ENCODE measurements at places on chromosomes 11 and 22. TPM values are rescaled to one million over a fixed set of nuclear protein-coding genes. Genes with fewer than 3 reads are reported as not detected.

DNA sequence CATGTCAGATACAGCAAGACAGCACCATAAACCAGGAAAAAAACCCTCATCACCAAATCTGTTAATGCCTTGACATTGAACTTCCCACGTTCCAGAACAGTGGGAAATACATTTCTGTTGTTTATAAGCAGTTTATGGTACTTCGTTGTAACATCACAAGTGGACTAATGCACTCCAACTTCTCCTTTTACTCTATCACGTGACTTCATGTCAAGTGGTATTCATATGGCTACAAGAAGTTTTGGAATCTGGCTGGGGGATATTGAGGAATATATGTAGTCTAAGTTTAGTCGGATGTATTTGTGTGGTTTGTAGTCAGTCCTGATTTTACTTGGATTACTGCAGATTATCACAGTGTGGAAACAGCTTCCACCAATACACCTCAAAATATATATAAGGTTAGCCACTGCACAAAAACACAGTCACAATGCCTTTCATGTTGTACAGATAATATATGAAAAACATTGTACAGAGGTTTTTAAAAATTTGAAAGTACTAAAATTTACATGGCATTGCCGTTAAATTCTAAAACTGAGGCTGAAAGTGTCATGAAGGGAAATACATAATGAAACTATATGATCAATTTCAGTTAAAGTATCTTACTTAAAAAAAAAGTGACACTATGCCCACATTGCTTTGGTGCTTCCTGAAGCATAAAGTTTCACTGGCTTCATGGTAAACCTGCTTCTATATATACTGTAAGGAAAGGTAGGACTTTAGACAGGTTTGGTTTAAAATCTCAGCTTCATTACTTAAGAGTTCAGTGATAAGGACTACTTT is 134.1 kb downstream of the CASP12 start:
- no peak for DNase-seq

DNA sequence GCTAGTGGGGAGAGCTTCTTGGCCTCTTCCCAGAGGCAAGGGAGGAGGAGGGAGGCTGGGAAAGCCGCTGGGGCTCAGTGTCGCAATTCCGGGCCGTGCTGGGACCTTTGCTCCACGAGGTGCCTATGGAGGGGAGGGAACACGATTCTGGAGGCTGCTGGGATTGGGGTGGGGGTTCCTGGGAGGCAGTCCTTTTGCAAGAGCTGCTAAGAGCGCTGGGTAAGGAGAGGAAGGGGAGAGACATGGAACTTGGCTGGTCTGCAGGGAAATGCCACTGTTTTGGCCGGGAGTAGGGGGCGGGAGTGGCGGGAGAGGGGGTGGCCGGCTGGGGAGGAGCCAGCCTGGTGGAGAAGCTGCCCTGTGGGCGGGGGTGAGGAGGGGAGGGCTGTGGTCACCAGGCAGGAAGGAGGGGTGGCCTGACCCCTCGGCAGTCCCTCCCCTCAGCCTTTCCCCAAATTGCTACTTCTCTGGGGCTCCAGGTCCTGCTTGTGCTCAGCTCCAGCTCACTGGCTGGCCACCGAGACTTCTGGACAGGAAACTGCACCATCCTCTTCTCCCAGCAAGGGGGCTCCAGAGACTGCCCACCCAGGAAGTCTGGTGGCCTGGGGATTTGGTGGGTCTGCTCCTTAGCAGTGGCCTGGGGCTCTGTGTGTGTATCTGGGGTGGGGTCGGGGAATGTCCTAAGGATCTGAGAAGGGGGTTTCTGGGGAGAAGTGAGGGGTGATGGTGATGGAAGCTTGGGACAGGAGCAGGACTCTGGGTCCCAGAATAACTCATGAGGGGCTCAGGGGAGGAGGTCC is at the start of gene NR1H3:
Gene NR1H3 (plus strand): TSS at position 480 of the 800 bp plus-strand sequence. CDS start 1,221 bp downstream, outside the sequence.
- no peak for DNase-seq

DNA sequence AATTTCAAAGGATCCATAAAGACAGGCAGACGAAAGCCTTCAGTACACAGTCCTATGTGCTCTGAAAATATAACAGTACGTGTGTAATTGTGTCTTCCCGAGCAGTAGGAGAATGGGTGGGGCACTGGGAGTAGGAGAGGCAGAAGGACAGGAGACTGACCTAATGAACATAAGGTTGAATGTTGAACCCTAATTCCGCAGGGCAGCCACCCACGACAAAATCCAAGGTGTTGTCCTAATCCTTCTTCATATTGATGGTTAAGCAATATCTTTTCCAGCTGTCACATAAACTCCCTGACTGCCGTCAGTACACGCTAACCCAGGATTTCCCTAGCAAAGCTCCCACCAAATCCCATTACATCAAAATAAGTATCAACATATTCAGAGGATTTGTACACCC is 34.5 kb downstream of the SPATA19 start:
- no peak for DNase-seq

DNA sequence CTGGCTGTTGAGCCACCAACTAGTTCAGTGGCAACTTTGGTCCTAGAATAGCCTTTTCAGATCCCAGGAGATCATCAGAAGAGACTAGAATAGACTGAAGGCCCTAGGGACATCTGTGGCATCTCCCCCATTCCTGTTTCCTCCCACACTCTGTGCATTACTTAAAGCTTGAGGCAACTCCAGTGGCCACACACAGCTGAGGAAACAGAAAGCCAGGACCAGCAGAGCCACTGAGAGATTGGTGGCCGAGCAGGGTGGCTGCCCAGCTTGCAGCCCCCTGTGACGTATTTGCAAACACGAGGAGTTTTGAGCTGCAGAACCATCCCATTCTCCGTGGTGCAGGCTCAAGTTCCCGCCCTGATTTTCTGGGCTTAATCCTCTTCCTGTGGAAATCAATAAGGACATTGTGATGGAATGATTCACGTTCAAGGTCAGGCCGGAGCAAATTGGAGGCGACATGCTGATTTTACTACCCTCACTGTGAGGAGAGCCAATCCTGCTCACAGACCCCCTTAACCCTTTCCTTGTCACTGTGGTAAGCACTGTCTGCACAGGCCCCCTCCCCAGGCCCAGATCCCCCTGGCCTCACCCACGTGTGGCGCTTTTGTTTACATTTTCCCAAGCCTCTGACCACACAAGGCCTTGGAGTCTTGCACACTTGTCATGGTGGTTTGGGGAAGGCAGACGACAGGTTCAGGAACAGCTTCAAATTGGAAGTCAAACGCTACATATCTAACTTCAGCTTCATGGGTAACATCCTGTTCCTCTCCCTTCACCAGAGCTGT is 69.1 kb upstream of the MYOD1 start:
- DNase-seq: no peak

The THY1 gene
- total RNA-seq: not detected
